ENCODE measurements at places on chromosomes 6 and 20.

DNA sequence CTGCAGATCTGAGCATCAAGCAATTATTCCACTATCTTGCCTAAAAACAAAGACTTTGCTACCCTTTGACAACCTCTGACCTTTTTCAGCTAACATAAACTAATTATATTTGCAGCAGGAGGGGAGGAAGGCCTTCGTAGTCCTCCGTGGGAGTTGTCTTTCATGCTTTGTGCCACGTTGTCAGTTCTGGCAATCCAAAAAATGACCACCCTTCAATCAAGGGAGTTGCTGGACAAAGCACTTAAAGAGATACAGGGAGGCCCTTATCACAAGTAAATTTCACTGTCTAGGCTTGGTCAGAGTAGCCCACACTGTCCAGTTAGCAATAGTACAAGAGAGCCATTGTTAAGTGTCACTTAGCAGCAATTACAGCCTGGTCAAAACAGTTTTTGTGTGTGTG lies 578.9 kb downstream of the HAO1 start:
- no peak for DNase-seq

DNA sequence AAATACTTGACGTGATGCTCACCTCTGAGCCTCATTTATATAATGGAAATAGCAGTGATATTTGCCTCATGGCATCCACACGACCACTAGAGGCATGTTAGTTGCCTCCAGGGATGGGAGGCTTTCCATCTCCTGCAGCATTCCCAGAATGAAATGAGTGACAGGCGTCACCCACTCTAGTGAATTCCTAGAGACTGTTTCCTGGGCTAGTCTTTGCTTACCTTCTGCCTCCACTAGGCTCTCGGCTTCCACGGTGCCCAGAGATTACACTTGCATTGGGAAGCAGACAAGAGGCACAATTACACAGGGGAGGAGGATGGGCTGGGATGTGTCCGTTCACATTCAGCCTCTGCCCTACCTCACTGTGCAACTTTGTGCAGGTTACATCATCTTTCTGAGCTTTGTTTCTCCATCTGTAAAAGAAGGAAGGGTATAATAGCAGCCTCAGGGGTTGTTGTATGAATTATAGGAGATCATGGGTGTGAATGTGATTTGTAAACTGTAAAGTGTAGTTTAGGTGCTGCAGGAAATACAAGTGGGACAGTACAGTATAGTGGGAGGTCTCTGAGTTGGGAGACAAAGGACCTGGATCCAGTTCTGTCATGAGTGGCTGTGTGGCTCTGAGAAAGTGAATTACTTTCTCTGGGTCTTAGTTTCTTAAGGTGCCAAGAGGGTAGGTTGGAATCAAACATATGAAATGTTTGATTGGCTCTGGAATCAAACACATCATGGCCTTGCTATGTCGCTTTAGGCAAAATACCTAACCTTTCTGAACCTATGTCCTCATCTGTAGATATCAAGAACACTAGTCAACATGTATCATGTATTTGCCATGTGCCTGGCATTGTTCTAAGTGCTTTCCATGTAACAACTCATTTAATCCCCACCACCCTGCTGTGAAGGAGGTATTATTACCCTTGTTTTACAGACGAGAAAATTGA lies 3.6 kb upstream of the VSTM2L start:
- DNase-seq = no peak

GRCh38 chr20:61220626-61221325 lies 31.3 kb upstream of the CDH4 start:
- no peak for DNase-seq

GRCh38 chr6:50699051-50699775 lies 14.1 kb upstream of the TFAP2D start:
- no peak for DNase-seq

DNA sequence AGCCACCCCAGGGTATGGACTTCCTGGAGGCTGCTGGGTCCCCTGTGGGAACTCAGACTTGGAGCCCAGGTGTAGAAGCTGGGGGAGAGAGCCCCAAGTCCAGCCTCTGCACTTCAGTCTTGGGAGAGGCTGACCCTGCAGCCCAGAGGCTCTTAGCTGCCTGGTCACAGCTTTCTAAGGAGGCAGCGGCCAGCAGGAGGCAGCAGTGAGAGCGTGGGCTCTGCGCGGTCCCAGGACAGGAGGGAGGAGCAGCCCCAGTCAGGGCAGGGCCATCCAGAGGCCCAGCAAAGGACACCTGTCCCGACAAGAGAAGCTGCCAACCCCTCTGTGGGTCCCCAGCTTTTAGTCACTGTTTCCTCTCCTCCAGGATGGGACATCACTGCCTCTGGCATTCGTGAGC lies 9.4 kb downstream of the TREML2 start:
- no peak for DNase-seq

DNA sequence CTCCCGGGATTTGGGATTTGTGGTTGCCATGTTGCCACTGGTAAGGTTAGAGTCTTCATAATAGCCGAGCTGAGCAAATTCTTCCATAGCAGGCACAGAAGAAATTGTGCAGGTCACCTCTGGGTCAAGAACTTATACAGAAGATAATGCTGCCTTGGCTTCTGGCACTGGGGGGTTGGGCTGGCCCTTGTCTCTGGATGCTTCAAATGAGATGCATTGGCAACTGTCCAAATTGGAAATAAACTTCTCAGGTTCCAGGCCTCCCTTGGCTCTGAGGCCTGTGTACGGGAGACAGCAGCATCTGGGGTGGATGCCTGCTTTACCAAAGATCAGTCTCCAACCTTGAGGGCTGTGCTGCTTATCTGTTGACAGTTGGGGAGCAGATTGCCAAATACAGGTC lies 26.2 kb downstream of the MYO6 start:
- DNase-seq = no peak

DNA sequence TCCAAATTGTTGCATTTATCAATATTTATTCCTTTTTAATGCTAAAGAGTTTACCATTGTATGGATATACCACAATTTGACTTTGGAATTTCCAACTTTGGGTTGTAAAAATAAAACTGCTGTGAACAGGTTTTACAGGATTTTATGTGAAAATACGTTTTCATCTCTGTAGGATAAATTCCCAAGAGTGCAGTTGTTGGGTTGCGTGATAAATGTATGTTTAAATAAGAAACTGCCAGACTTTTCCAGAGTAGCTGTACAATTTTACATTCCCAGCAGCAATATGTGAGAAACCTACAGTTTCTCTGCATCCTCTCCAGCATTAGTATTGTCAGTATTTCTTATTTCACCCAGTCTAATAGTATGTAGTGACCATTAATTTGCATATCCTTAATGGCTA lies 12.6 kb downstream of the TAB2 start:
- no peak for DNase-seq

- no peak for DNase-seq
Measured at GRCh38 chr6:11200356-11200755, 32.1 kb downstream of the NEDD9 start.

- no peak for DNase-seq
Measured at GRCh38 chr6:72894091-72894490, 272.2 kb downstream of the KCNQ5 start.

GRCh38 chr20:50034567-50035180 lies 51.9 kb downstream of the SNAI1 start:
- DNase-seq = no peak

DNA sequence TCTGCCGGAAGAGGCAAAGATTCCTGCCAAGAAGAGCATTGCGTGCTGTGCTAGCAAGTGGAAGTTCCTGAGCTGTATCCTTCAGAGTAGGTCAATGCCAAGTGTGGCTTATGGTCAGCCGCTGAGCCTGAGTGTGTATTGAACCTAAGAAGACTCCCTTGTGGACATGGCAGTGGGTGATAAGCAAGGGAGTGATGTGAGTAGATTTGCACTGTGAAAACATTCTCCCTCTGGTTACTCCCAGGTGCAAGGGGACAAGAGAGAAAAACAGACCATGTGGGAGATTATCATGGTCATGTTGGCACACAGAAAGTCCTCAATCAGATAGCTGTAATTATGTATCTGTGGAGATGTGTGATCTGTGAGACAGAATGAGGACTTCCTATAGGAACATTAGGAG lies 6.1 kb upstream of the TMEM74B start:
- DNase-seq = no peak

DNA sequence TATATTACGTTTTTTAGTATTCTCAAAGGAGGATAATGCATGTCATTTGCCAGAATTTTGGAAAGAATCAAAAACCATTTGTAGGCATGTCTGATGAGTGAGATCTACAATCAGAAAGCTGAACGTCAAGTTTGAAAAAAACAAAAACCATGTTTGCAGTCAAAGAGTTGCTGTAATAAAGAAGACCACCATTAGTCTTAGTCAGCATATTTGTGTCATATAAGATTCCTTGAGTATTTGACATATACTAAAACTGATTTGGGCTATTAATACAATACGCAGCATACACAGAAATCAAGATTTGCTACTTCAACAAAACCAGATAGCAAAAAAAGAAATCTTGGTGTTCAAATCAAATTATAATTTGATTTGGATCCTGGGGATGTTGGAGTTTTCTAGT lies 247.5 kb downstream of the SAMD5 start:
- no peak for DNase-seq

GRCh38 chr20:61340157-61340556 lies 88.1 kb downstream of the CDH4 start:
- DNase-seq = no peak

DNA sequence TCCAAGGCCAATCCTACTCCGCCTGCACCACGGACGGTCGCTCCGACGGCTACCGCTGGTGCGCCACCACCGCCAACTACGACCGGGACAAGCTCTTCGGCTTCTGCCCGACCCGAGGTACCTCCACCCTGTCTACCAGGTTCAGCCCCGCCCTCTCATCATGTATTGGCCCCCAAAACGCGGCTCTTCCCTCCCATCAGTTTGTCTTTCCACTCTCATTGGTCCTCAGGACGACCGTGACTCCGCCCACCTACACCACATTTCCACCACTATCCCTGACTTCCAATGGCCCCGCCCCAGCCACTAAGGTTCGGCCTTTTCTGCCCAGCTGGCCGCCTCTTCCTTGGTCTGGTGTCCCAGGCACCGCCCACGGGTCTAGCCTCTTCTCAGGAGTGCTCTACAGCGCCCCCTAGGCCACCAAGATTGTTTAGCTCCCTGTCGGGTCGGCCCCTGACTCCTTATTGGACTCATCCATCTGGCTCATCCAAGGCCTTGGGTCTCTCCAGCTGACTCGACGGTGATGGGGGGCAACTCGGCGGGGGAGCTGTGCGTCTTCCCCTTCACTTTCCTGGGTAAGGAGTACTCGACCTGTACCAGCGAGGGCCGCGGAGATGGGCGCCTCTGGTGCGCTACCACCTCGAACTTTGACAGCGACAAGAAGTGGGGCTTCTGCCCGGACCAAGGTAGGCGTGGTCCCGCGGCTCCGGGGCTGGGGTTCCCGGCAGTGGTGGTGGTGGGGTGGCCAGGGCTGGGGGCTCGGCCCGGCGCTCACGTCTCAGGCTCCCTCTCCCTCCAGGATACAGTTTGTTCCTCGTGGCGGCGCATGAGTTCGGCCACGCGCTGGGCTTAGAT lies 3.1 kb downstream of the MMP9 start:
- no peak for DNase-seq

DNA sequence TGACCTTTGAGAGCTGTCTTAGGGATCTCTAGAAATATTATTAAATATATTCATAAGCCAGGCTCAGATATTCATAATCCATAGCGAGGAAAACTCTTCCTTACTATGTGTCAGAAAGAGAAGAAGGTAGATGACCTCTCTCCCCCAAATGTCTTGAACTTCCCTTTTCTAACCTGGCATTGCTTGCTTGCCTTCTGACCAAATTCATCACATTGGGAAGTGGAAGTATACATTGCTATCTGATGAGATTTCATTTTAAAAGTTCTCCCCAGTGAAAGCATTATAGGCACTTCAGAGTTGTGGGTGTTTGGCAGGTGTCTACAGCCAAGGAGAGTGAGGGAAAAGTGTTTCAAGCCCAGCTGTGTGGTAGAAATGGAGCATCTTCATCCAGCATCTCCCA lies 197.3 kb downstream of the ZFAND3 start:
- DNase-seq = no peak
